ENCODE measurements at places on chromosomes 12 and 14.

GRCh38 chr14:73295198-73295796, 58.0 kb downstream of the PAPLN start:
- no peak overlapping the region for H3K27ac ChIP-seq
- H3K4me3 ChIP-seq: no peak overlapping the region
- H3K4me1 ChIP-seq: no peaks in the 10 kb centered on the region
- no peak for DNase-seq
- H3K36me3 ChIP-seq: no peaks in the 10 kb centered on the region
- no peaks in the 10 kb centered on the region for H3K27me3 ChIP-seq

GRCh38 chr12:70983692-70984091, 63.2 kb upstream of the PTPRR start:
- no peaks in the 10 kb centered on the region for H3K4me1 ChIP-seq
- no peak for DNase-seq
- H3K27me3 ChIP-seq: no peaks in the 10 kb centered on the region
- no peak overlapping the region for H3K4me3 ChIP-seq

DNA sequence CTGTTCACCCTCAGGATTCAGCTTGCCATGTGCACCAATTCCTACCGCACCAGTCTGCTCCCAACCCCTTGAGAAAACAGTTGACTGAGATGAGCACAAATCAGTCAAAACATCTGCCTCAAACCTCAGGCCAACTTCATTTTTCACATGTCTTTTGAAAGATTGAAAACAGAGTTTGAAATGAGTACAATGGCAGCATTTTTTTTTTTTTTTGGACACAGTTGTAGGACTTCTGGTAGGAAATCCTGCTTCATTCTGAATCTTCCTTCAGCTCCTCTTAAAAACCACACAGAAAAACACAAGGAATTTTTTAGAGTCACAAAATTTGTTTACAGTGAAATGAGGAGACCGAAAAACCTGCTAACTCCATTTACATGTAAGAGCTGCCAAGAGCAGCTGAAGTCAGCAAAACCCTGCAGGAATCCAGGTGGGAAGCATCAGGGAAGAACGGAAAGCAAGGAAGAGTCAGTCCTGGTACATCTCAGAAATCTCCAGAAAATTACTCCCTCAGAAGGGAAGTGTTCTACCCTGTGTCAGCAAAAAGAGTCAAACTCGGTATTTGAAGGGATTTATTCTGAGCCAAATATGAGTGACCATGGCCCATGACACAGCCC, 100.3 kb upstream of the TMTC1 start:
- no peaks in the 10 kb centered on the region for H3K4me1 ChIP-seq
- H3K27ac ChIP-seq: no peak overlapping the region
- DNase-seq: no peak

GRCh38 chr12:79409562-79409961, 281.2 kb downstream of the PAWR start:
- no peaks in the 10 kb centered on the region for H3K36me3 ChIP-seq
- H3K27ac ChIP-seq: peak overlapping the region; percentile 89
- peaks cover 4% of the 10 kb centered on the region for H3K4me1 ChIP-seq
- H3K27me3 ChIP-seq: no peaks in the 10 kb centered on the region
- no peak overlapping the region for H3K4me3 ChIP-seq

DNA sequence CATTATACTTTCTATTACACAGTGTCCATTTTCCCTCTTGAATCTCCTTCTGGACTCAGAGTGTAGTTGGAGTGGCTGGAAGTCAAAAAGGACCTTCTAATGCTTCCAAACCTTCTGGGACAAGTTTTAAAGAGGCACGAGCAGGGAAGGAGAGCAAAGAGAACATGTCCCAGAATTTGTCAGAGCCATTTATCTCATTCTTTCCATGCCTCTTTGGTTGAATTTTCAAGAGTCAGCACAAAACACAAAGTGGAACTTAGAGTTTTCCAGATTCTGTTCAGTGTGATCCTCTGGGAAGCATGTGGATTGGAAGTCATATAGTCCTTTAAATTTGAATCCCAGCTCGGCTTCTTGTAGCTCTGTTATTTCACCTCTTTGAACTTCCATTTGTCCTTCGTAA, 138.2 kb upstream of the PWP1 start:
- no peak for DNase-seq
- no peaks in the 10 kb centered on the region for H3K27me3 ChIP-seq
- no peak overlapping the region for H3K4me3 ChIP-seq
- H3K4me1 ChIP-seq: no peaks in the 10 kb centered on the region
- no peaks in the 10 kb centered on the region for H3K36me3 ChIP-seq
- no peak overlapping the region for H3K27ac ChIP-seq

DNA sequence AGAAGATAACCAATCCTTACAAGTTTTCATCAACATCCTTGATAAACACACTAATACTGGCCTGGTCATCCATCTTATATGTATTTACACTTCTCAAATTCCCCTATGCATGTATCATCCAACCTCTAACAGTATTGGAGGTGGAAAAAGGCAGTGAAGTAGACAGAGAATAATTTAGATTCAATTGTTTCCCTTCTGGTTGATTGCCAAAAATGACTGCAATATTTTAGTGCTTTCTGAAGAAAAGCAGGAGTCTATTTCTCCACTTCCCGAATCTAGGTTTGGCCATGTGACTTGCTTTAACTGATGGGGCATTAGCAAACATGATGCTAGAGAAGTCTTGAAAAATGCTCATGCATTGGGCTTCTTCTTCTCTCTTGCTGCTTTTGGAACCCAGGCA, 78.3 kb upstream of the METAP2 start:
- H3K4me3 ChIP-seq: no peak overlapping the region
- no peaks in the 10 kb centered on the region for H3K4me1 ChIP-seq
- H3K27ac ChIP-seq: no peak overlapping the region
- no peak for DNase-seq

GRCh38 chr12:56914724-56915123, 19.5 kb downstream of the SDR9C7 start:
- no peaks in the 10 kb centered on the region for H3K36me3 ChIP-seq
- H3K27me3 ChIP-seq: no peaks in the 10 kb centered on the region
- H3K4me3 ChIP-seq: no peak overlapping the region
- H3K27ac ChIP-seq: no peak overlapping the region

- no peaks in the 10 kb centered on the region for H3K36me3 ChIP-seq
- H3K4me3 ChIP-seq: no peak overlapping the region
- H3K27ac ChIP-seq: no peak overlapping the region
- no peaks in the 10 kb centered on the region for H3K4me1 ChIP-seq
- H3K27me3 ChIP-seq: no peaks in the 10 kb centered on the region
Measured at GRCh38 chr14:37515771-37516170, 79.3 kb downstream of the FOXA1 start.

DNA sequence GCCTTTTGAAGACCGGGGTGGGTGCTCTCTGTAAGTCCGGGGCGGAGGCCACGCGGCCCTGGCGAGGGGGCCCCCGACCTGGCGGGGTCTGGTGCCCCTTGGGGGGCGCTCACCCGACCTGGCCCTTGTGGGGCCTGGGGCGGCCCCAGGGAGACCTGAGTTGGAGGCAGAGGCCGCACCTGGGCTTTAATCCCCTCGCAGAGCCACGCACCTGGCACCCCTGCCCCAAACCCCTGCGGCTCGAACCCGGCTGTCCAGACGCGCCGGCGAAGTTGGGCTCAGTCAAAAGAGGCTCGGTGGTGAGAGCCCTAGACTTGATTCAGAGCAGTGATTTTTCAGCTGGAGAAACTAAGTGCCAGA, 267 bp downstream of the CFAP251 start:
- no peaks in the 10 kb centered on the region for H3K36me3 ChIP-seq
- DNase-seq: no peak
- H3K4me1 ChIP-seq: no peaks in the 10 kb centered on the region
- H3K27ac ChIP-seq: no peak overlapping the region
- no peaks in the 10 kb centered on the region for H3K27me3 ChIP-seq

- no peak for DNase-seq
- no peaks in the 10 kb centered on the region for H3K4me1 ChIP-seq
- H3K27me3 ChIP-seq: no peaks in the 10 kb centered on the region
- no peaks in the 10 kb centered on the region for H3K36me3 ChIP-seq
- H3K4me3 ChIP-seq: no peak overlapping the region
Measured at GRCh38 chr12:1723721-1724120, 32.9 kb downstream of the ADIPOR2 start.

DNA sequence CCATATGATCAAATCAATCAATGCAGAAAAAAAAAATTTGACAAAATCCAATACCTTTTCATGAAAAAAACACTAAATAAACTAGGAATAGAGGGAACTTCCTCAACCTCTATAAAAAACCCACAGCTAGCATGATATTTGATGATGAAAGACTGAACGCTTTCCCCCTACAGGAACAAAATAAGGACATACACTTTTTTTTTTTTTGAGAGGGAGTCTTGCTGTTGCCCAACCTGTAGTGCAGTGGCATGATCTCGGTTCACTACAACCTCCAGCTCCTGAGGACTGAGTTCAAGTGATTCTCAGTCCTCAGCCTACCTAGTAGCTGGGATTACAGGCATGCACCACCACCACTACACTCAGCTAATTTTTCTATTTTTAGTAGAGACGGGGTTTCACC, 17.9 kb upstream of the CAMKK2 start:
- no peak overlapping the region for H3K4me3 ChIP-seq
- no peak overlapping the region for H3K27ac ChIP-seq
- H3K4me1 ChIP-seq: no peaks in the 10 kb centered on the region
- H3K27me3 ChIP-seq: no peaks in the 10 kb centered on the region

DNA sequence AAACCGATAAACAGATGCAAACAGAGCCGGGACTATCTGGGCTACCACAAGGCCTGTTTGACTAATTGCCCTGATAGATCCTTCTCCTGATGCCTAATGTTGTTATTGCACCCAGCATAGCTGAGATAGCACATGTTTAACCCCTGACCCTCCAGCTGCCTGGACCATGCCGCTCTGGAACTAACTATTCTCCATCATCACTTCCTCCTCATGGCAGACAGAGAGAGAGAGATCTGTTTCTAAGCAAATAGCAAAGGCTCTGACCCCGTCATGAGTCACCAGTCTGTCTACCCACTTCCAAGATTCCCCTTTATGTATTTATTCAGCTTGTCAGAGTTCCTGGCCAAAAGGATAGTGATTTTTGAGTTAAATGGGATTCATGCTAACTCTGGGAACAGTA, 58.2 kb upstream of the FLRT2 start:
- peaks cover 3% of the 10 kb centered on the region for H3K4me1 ChIP-seq
- H3K27me3 ChIP-seq: no peaks in the 10 kb centered on the region
- DNase-seq: no peak
- no peak overlapping the region for H3K4me3 ChIP-seq
- H3K27ac ChIP-seq: no peak overlapping the region

DNA sequence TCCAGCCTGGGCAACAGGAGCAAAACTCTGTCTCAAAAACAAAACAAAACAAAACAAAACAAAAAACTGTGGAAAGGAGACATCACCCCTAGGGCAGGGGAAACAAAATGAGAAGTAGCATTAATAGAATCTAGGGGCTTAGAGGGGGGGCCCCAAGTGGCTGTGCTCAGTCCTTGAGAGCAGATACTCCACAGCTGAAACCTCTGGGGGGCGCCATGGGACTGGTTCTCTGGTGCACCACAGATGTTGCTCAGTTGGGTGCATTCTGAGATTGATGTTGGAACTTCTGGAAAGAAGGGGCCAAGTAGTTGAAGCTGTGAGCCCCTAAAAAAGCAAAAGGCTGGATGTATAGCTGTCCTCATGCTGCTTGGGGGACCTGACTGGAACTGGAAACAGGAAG, 11.8 kb upstream of the SYNE2 start:
- no peaks in the 10 kb centered on the region for H3K27me3 ChIP-seq
- H3K4me3 ChIP-seq: no peak overlapping the region
- no peak for DNase-seq
- no peak overlapping the region for H3K27ac ChIP-seq
- no peaks in the 10 kb centered on the region for H3K36me3 ChIP-seq

DNA sequence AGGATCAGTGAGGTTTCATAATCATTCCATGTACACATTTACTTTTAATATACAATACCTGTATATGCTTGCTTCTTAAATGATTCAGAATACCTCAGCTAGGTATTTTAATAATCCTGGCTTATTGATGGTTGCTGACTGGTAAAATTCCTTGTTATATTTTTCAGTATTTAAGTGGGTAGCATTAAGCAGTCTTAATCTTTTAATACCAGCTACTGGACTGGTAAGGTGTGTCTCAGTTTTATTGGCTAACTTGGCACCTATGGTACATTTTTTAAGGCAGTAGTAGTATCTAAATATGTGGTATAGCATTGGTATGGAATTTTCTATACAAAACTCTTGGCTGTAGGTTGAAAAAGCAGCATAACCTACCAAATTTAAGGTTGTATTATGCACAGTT, 96.6 kb downstream of the RAD52 start:
- H3K27me3 ChIP-seq: no peaks in the 10 kb centered on the region
- no peak for DNase-seq
- H3K4me1 ChIP-seq: peaks cover 4% of the 10 kb centered on the region
- no peak overlapping the region for H3K27ac ChIP-seq
- H3K4me3 ChIP-seq: no peak overlapping the region

DNA sequence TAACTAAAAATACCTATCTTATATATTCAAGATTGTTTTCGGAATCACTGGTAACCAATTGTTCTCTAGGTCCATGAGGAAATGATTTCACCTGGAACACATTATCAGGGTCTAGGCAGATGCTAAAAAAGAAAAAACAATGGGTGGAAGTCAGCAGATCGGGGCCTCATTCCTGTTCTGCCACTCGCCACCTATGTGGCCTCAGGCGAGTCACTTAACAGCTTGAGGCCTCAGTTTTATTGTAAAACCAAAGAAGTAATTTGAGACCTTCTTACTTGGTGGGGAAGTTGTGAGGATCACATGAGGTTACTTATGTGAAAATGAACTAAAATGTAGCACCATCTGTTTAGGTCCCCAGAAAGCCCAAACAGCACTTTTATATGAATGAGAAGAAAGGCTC, 6.2 kb upstream of the RNASE10 start:
- H3K27ac ChIP-seq: no peak overlapping the region
- H3K36me3 ChIP-seq: no peaks in the 10 kb centered on the region
- H3K4me3 ChIP-seq: no peak overlapping the region
- DNase-seq: no peak

GRCh38 chr12:84691266-84691665, 221.3 kb downstream of the SLC6A15 start:
- DNase-seq: no peak
- H3K4me3 ChIP-seq: no peak overlapping the region
- H3K36me3 ChIP-seq: no peaks in the 10 kb centered on the region
- H3K27me3 ChIP-seq: no peaks in the 10 kb centered on the region
- no peak overlapping the region for H3K27ac ChIP-seq

DNA sequence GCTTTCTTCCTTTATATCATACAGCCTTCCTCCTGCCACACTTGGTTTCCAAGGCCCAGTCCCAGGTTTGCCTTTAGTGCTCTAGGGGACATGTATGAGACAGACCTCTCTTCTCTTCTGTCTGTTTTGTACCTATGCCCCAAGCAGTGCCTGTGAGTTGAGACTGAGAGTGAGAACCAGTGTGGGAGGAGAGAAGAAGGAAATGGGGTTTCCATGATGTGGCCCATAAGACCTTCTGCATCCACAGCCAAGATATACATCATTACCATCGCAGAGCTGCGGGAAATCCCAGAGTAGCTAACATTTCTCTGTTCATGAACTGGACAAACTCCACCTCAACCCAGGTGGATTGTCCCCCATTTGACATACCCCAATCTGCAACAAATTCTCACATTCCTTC, 2.8 kb downstream of the TESPA1 start:
- H3K36me3 ChIP-seq: no peaks in the 10 kb centered on the region
- no peak overlapping the region for H3K4me3 ChIP-seq
- no peaks in the 10 kb centered on the region for H3K27me3 ChIP-seq
- no peak for DNase-seq

All from uterus (tissue), 4 donors.